NCI-H1092 (cell line): ENCODE measurements at places on chromosomes 3 and 15.

GRCh38 chr3:105539897-105540296 lies 173.2 kb downstream of the ALCAM start:
- no peak for DNase-seq

DNA sequence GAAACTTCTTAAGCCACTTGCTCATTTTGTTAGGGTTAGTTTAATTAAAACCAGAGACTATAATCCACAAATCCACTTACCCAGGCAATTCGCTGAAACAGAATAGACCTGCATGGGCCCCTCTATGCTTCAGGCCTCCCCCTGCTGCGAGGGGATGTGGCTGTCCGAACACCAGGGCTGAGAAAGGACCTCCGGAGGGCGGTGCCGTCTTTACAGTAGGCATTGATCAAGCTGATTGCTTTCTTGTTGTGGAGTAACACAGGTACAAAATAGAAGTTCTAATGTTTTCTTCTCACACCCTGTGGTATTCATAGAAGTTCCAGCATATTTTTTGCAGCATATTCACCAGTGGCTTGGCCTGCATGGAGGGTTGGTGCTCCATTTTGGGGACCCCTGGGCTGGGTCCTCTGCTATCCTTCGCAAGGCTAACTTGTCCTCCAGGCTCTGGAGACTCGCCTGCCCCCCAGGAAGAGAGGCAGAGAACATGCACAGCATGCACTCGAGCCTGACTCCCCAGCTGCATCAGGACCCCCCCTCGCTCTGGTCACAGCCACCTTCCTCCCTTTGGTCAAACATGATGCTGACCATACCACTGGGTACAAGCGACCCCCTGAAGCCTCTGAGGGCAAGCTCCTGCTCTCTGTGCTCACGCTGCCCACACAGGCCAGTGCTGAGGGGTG lies 55.3 kb downstream of the TPRA1 start:
- DNase-seq: no peak

DNA sequence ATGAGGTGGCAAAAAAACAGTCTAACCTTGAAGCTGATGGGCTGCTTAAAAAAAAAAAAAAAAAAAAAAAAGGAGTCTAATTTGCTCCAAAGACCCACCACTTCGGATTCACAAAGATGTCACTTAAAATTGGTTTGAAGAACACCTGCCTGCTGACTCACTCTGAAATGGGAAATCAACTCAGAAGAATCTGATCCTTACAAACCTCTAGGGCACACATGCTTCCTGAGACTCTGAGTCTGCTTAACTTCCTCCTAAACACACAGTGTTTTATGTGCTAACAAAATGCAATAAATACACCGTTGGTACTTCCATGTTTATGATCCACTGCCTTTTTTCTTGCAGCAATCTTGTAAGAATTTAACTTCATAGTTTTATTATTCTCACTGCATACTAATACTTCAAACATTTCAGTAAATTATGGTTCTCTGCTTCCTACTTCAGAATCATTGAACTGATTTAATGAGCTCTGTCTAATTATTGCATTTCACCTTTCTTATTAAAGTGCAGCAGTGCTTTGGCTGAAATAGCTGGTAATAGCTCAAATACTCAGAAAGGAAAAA lies 73.0 kb upstream of the FRMD4B start:
- no peak for DNase-seq

GRCh38 chr15:36943508-36944361 lies 156.6 kb downstream of the MEIS2 start:
- DNase-seq: no peak

- DNase-seq: no peak
Measured at GRCh38 chr15:80957556-80957955, 32.1 kb downstream of the MESD start.

DNA sequence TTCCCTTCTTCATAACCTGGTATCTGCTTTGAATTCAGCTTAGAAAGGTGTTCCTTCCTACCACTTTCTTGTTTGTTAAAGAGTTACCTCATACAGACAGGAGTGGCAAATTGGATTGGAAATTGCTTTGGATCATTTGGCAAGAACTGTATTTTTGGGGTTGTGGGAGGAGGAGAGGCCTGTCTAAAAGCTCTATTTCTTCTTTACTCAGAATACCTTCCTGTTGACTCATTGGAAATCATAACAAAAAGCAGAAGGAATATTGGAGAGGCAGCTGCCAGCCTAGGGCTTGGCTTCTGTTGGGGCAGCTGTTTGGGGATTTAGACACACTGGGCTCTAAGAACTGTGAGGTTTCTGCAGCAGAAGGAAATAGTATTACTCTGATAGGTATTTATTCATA lies 14.2 kb downstream of the IQGAP1 start:
- peak; percentile 4 for DNase-seq

DNA sequence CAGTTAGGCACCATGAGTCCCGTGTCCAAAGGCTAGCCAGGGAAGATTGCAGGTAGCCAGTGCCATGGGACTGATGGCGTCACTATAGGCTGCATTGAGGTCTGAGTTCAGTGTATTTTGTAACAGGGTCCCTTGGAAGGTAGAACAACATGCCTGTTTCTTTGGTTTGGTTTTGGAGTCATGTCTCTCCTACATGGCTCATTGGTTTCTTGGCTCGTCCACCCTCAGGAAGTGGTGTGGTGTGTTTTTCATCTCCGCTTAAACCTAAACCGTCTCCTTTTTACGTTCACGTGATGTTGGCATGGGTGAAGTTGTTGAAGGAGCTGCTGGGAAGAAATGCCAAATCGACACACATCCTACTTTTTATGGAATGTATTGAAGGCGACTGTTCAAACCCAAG lies 71.6 kb downstream of the FLNB start:
- DNase-seq: no peak

DNA sequence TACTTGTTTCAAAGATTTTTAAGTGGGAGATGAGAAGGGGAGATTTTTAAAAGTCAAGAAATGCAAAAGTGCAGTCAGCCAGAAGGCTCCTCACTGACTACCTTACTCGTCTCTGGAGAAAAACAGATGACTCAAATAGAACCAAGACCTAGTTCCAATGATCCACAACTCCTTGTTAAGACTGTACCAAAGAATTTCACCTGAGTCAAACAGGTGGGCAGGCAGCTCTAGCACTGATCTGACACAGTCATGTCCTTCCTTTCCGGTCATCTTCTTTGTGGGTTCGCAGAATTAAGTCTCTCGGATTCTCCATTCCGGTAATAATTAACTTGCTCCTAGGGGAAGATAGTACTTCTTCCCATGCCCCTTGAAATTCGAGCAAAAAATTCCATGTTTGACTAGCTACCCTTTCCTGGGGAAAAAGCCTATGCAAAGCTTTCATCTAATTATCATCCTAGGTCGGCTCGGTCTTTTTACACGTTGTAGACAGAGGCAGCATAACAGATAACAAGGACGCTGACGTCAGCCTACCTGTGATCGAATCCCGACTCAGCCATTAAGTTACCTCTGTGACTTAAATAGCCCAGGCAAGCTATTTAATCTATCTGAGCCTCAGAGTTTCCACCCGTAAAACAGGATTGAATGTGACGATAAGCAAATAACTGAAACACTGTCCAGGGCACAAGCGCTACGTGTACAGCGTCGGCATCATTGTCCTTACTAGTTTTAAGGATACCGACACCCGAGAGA lies 758 bp downstream of the SELENOK start:
- no peak for DNase-seq
